Sciatic nerve (tissue), 2 donors: ENCODE measurements at places on chromosomes 5 and 9. TPM values are rescaled to one million over a fixed set of nuclear protein-coding genes. Genes with fewer than 3 reads are reported as not detected.

ELOVL7 gene
- 32.1 TPM for total RNA-seq

DNA sequence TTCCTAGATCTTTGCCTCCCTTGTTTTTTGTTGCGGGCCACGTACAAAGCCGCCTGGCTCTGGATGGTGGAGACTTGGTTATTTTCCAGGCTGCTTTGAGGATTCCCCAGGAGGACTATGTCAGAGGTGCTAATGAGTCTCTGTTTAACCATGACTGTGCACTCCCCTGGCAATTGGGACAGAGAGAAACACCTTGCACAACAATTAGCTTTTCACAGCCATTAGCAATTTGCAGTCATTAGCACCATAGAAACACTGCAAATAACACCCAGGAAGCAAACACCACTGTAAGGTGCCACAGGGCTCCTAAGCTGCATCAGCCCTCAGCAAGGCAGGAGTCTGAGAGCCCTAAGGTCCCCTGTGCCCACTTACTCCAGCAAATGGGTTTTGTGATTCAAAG lies 201.0 kb upstream of the VLDLR start:
- no peak for DNase-seq

DNA sequence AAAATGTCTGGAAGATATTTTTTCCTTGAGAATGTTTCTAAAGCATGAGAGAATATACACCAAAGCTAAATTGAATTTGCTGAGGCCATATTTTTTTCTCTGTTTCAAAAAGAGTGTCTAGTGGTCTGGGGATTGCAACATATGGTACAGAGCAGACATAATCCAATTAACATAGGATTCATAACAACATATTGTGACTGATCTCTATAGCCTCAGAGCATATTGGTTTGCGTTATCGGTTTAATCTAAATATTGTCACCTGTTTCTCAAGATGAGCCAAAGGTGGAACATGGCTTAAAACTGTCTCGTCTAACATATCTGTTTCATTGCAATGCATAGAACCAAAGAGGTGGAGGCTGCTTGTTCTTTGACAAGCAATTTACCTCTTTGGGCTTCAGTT lies 3.9 kb downstream of the PPP3R2 start:
- DNase-seq, result no peak

GRCh38 chr9:74935008-74935407 lies 17.7 kb downstream of the C9orf40 start:
- DNase-seq, result no peak

DNA sequence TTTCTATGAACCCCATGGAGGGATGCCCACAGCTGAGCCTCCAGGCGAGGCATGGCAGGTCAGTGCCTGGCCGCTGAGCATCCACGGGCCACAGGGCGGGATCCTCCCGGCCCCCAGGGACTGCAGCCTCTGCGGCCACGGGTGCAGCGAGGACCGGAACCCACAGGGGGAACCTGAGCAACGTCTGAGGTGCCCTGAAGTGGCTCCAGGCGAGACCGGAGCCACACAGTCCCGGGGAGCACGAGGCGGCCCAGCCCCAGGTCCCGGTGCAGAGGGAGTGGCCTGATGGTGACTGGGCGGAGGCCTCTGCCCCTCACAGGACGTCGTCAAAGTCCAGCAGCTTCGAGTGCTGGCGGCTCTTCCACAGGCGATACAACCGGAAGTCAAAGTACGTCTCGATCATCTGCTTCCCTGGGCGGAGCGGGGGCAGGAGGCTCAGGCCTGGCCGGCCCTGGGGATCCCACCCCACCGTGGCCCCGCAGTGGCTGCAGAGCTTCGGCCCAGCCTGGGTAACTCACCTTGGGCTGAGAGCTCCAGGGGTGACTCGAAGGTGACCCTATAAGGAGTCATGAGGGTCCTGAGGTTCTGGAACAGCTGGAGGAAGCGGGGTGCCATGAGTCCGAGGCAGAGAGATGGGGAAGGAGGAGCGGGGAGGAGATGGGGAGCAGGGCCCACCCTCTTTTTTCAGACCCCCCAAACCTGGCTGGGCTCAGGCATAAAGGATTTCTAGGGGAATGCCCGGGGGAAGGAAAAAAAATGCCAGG lies 8.1 kb upstream of the ENTPD8 start:
- no peak for DNase-seq
